AG08395 (cell line): ENCODE measurements at places on chromosomes 2 and 18.

DNA sequence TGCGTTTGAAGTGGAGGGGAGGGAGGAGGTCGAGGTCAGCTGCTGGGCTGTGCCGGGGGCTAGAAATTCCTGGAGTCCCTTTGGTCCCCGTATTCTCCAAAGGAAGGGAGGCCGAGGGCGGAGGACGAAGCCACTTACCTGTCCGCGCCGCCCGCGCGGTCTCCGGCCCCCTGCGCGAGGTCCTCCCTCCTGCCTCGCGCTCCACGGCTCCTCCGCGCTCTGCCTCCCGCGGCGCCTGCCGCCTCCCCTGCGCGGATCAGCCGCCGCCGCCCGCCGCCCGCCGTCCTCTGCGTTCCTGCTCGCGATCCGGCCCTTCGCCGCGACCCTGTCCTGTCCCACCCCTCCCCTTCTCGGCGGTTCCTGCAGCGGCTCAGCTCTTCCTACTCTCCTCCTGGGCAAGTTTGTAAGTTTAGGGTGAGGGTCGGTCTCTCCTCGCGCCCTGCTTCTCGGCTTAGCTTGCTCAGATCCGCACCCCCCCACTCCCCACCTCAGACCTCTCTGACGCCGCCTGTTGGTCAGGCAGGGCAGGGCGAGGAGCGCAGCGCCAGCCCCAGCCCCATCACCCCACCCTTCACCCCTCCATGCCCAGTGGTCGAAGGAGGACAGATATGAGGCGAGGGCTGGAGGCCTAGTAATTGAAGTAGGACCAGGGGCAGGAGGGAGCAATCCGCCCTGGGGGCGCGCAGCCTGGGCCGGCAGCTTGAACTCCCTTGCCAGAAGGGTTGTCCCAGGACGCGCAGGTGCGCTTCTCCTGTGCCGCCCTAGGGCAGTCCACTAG lies 9.7 kb upstream of the SKOR2 start:
- DNase-seq, result no peak

GRCh38 chr2:109415581-109416013 lies 198.2 kb downstream of the SEPTIN10 start:
- no peak for DNase-seq

DNA sequence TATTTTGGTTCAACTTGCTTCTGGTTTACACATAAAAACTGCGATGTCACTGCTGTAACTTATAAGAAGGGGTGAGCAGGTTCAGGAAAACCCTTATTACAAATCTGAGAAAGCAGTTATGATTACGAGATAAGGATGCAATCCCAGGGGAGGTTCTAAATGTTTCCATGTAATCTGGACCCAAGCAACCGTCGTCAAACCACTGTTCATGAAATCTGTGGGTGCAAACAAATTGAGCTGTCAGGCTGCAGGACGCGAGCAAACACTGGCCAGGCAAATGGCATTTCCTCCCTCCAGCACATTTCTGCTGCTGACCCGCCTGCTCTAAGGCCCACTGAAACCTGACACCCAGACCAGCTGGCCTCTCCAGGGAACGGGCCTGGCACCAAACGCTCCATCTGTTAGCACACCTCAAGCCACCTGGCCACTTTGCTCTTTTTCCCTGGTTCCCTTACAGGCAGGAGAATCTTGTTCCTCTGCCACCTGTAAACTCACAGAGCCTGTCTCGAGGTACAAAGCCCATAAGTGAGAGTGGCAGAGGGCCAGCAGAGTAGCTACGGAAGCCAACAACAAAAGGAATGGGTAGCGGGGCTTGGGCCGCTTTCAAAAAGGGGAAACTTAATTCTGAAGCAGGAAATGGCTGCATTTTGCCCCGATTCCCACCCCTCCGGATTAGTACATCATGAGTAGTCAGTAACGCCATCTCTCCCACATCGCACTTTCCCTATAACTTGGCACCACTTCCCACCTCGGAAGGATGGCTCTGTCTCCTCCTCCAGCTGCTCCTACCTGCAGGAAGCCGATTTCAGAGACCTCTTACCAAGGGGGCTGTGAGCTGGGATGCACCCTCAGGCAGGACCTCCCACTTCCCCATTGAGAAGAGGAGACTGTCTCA lies 26.5 kb downstream of the CRACDL start:
- DNase-seq, result peak; percentile 64

- DNase-seq, result peak; percentile 73
Observed at GRCh38 chr2:226652369-226652768, 147.3 kb downstream of the IRS1 start.

GRCh38 chr18:23499291-23499781 lies 4.0 kb upstream of the RMC1 start:
- DNase-seq, result no peak

DNA sequence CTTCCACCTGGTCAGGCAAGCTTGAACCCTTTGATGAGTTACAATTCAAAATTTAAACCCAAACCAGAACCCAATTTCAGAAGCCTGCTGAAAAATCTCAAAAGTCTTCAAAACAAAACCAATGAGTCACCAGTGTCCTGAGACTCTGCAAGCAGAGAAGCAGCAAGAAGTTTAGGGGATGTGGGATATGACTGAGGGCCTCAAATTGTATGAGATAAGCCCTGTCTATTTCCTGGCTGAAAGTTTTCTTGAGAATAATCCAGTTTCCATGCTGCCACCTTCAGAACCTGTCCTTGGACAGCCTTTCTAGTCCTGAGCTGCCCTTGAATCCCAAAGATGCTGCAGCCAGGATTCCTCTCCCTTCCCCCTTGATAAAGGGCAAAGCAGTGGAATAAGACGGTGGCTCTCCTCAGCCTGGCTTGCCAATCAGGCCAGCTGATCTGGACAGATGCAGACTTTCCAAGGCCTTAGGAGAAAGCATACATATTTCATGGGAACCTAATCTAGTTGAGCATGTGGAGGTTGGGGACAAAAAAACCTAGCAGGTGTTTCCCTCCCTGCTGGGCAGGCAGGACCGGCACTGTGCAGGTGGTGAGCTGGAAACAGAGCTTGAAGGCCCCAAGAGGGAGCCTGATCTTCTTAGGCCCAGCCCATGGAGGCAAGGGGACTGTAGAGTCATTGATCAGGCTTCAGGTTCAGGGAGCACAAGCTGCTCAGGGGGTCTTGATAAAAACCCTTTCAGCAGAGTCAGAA lies 278.0 kb upstream of the MGAT5 start:
- DNase-seq, result peak; percentile 6

- no peak for DNase-seq
Observed at GRCh38 chr2:135037831-135038230, 9.4 kb downstream of the MAP3K19 start.

DNA sequence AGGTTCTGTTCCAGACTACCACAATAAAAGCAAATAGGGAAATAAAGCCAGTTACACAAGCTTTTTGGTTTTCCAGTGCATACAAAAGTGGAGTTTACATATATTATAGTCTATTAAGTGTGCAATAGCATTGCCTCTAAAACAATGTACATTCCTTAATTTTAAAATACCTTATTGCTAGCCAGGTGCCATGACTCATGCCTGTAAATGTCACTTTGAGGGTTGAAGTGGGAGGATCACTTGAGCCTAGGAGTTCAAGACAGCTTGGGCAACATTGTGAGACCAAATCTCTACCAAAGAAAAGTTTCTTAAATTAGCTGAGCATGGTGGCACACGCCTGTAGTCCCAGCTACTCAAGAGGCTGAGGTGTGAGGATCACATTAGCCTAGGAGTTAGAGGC lies 52.9 kb upstream of the IMP4 start:
- DNase-seq, result no peak

DNA sequence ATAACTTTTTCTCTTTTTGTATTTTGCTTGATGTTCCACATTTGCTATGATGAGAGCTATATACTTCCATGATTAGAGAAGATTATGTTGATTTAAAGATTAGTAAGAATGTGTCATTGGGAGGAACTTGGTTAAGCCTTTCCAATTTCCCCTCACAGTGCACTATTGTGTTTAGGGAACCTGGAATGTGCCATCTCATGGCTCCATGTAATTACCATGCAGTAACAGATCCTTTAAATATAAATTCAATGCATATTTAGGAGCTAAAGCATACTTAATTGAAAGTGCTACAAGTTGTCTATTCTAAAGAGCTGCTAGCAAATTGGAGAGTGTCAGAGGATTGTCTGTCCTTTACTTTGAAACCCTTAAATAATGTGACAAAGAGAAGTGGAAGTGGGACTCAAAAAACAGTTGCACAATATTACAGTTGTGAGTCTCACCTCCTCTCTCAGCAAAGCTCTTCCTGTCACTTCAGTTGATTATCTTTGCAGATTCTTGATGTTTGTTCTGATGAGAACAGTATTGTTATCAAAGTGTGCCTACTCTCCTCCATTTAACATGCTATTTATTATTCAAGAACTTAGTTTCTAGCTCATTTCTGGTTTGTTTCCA lies 1162.7 kb upstream of the ZEB2 start:
- no peak for DNase-seq

DNA sequence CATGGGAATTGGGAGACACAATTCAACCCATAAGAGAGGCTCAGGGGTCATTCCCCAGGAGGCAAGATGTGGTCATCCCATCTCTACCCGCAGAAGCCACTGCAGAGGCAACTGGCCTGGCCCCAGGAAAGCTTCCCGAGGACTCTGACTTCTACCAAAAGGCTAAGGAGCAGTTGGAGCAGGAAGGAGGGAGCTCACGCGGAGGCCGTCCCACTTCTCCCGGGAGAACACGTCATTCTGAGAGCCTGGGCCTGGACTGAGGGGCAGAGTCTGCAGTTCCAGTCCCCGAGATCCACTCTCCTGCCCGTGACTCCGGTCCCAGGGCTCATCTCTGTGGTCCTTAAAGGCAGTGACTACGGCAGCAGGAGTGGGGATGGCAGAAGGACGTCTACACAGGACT lies 69.0 kb upstream of the TAF1B start:
- no peak for DNase-seq

- peak; percentile 42 for DNase-seq
Observed at GRCh38 chr2:133377021-133377481, 191.2 kb downstream of the NCKAP5 start.

GRCh38 chr2:52881606-52882005 lies 886.0 kb upstream of the CHAC2 start:
- no peak for DNase-seq

DNA sequence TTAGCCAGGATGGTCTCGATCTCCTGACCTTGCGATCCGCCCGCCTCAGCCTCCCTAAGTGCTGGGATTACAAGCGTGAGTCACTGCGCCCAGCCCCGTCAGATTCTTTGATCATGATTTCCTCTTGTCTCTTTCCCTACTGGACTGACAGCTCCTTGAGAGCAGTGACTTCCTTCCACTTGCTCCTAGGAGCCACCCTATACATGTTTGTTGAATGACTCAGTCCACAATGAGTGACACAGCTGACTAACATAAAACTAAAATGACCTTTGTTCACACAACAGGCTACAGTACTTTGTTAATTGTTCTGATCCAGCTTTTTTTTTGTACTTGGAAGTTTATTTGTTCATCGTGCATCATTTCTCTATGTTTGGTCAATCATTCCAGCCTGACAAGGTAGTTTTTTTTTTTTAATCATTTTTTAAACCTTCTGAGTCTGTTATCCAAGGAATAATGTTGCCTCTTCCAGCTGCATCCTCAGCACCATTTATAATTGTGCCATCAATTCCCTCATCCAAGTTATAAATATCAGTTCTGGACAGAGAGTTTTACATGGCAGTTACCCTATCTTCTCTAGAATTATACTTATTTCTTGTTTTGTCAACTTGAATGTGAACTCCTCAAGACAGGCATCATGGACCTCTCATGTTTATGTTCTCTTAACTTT lies 42.9 kb upstream of the TUBA3E start:
- DNase-seq, result peak; percentile 29

DNA sequence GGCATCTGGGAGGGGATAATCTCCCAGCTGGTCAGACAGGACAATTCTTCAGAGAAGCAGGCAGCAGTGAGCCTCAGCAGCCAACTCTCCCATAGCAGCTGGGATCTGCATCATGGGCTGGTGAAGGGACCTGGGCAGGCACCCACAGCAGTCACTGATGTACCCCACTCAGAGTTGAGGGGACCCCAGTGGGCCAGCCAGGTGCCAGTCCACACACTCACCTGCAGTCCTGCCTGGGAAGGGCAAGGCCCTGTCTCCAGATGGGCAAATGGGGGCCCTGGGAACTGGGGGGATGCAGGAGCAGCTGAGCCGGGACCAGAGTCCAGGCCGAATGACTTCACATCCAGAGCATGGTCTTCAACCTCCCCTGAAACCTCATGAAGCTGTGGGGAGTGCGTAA lies 170.4 kb downstream of the ZFP36L2 start:
- DNase-seq, result no peak

GRCh38 chr2:161995553-161996016 lies 78.4 kb downstream of the DPP4 start:
- no peak for DNase-seq

DNA sequence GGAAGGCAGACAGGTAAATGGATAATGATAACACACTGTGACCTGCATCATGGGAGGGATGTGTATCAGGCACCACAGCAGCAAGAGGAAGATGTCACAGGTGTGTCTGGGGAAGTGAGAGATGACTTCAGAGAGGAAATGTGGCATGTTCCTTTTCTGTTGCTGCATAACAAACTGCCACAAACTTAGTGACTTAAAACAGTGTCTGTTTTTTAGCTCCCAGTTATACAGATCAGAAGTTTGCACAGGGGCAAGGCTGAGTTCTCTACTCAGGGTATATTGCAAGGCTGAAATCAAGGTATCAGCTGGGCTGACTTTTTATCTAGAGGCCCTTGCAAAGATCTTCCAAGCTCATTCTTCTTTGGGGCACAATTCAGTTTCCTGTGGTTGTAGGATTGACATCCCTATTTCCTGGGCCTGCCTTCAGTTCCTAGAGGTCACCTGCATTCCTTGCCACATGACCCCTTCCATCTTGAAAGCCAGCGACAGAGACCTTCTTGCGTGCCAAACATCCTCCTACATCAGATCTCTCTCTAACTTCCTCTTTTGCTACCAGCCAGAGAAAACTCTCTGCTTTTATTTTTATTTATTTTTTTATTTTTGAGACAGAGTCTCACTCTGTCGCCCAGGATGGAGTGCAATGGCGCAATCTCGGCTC lies 2.1 kb upstream of the MAP3K2 start:
- no peak for DNase-seq

GRCh38 chr2:37906131-37906530 lies 19.0 kb upstream of the RMDN2 start:
- DNase-seq, result no peak

- DNase-seq, result no peak
Observed at GRCh38 chr2:41940060-41940744, 107.6 kb upstream of the PKDCC start.

DNA sequence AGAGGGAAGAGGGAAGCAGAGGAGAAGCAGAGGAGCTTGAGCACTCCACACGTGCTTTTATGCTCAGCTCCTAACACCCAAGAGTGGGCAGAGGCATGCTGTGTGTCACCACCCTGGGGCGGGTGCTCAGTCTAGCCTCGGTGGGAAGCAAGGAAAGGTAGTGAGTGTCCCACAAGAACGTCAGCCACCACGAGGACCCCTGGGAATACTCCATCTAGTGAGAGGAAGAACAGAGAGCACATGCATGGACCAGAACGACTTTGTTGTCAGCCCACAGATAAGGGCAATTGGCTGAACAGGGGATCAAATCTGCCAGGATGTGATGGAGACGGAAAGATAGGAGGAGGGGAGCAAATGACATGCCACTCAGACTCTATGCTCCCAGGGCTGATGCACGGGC lies 83.4 kb downstream of the XDH start:
- no peak for DNase-seq
